ENCODE measurements at places on chromosomes 7 and 10.

DNA sequence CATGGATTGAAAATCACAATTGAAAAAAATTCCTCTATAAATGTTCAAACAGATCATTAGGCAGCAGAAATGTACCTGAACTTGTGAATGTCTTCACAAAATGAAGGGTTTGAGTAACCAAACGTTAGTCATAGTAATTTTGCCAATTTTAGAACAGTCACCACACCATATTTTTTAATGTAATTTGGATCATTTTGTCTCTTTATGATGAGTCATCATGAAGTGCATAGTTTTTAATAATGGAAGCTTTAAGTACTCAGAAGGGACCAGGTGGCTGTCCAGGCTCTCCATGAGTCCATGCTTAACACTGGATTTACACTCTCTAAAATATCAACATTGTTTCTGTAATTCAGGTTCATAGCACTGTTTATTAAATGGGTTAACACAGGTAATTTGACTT lies 219.2 kb downstream of the ETV1 start:
- DNase-seq, result no peak

GRCh38 chr7:42151309-42151708 lies 85.7 kb downstream of the GLI3 start:
- DNase-seq, result no peak

- DNase-seq, result no peak
Observed at GRCh38 chr7:150648353-150649079, 16.3 kb upstream of the GIMAP6 start.

GRCh38 chr7:81256991-81257390 lies 338.1 kb upstream of the SEMA3C start:
- no peak for DNase-seq

DNA sequence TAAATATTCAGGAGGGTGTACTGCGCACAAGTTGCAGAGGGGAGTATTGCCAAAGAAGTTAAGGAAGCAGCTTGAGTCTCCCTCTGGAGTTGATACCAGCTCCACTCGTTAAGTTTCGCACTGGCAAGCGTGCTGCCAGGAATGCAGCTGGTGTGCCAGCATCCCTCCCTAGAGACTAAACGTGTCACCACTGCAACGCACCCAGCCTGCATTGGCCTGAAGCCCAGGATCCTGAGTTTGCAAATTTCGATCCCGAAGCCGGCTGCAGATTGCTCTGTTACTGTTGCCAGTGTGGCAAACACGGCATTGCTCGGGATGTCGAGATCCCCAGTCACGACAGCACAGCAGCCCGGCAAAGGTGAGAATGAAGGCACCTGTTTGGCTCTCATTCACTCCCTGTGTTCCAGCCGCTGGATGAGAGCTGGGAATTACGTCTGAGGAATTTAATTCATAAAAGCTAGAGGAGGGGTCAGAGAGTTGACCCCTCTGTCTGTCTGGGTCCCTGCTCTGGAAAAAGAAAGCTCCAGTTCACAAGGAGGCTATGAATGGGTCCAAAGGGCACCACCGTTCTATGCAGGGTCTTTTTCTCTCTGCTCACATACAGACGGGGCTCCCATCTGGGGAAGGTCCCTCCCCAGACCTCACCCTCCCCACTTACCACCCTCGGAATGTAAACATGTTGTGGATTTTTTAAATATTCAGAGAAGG lies 61.0 kb downstream of the NRP1 start:
- DNase-seq, result no peak

DNA sequence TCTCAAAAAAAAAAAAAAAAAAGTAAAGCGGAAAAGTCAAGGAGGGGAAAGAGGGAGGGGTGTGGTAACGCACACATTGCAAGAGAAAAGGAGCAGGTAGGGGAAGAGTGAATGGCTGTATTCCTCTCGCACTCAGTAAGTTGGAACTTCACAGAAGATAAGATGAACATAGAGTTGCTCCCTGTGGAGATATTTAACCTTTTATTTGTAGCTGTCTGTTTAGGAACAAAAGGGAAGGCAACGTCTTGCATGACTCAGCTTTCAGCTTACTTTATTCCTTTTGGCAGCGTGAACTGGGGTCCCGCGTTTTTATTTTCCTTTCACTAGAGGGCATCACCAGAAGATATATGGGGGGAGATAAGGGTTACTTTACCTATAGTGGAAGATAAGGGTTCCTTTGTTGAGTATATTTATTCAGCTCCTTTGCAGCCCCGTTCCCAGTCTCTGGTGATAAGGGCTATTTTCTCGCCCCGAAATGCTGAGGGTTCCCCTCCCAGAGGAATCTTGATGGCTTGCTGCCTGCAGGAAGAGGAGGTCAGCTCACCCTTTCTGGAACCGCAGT lies 78.5 kb downstream of the APBB1IP start:
- DNase-seq, result no peak

GRCh38 chr10:4121502-4122380 lies 336.7 kb upstream of the KLF6 start:
- no peak for DNase-seq

DNA sequence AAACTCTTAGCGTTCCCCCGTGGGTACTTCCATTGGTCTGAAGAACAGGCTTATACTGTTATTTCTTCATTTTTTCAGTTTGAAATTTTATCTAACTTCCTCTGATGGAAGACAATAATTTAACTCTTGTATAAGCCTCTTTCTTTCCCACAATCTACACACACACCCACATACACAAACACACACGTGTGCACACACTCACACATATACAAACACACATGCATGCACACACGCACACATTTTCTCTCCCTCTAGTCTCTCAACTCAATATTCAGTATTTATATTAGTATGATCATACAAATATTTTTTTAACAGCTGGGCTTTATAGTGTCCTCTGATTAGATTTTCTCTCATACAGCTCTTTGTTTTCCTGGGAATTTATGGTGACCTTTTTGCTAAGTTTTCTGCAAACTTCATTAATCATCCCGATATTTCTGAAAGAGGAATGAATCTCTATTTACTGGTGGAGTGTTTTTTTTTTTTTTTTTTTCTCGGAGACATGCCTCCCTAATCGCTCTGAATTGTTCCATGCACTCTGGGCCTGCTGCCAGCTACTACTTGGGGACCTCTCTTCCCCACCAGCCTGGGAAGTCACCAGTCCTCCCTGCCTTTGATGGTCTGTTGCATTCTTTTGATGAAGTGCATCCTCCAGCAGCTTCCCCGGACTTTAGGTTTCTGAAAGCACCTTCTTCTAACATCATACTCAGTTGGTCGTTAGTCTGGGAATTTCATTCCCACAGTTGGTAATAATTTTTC lies 75.5 kb downstream of the ZNF777 start:
- DNase-seq, result no peak

GRCh38 chr7:121521711-121522400 lies 125.7 kb upstream of the FAM3C start:
- DNase-seq, result no peak

DNA sequence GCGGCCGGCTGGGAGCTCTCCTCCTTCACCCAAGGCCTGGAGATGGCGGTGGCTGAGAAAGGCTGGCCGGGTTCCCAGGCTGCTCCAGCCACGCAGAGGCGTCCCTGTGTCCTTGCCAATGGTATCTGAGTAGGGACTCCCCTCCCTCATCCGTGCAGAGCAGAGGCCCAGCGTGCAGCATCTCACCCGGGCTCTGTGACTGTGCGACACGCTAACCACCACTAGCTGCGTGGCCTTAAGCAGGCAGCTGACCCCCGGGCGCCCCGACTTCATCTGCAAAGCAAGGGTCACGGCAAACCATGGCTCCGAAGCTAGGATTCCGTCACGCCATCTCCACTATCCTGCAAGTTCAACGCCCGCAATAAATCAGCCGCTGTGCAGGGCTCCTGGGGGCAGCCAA lies 47.2 kb upstream of the TNRC18 start:
- no peak for DNase-seq

GRCh38 chr7:142668495-142668894 lies 80.8 kb upstream of the PRSS1 start:
- DNase-seq, result no peak

GRCh38 chr7:93092757-93093370 lies 24.9 kb downstream of the SAMD9 start:
- DNase-seq, result peak; percentile 24

DNA sequence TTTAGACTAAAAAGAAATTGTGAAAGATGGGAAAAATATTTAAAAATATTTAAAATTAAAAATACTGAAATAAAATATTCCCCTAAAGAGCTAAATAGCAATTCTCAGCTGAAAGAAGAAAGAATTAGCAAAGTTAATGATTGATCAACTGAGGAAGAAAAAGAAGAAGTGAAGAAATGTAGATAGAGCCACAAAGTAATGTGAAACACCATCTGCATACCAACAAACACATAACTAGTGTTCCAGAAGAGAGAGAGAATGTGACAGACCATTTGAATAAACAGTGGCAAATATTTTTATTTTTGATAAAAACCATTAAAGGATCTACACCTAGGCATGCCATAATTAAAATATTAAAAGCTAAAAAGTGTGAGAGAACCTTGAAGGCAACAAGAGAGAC lies 784.5 kb upstream of the ZWINT start:
- DNase-seq, result no peak

All from GM12864 (cell line).